ENCODE measurements at places on chromosomes 1 and 21. TPM values are rescaled to one million over a fixed set of nuclear protein-coding genes. Genes with fewer than 3 reads are reported as not detected.

DNA sequence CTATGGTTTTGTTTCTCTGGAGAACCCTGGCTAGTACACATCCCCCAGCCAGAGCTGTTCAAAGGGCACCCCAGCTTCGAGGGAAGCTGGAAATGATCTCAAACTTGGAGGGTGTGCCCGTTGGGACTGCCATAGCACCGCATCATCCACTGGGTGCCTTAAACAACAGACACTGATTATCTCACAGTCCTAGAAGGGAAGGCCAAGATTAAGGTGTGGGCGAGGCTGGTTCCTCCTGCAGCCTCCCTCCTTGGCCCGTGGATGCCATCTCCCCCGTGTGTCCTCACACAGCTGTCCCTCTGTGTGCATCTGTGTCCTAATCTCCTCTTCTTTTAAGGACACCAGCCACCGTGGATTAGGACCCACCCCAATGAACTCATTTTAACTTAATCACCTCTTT lies 4.2 kb upstream of the IBA57 start:
- no peak for DNase-seq

DNA sequence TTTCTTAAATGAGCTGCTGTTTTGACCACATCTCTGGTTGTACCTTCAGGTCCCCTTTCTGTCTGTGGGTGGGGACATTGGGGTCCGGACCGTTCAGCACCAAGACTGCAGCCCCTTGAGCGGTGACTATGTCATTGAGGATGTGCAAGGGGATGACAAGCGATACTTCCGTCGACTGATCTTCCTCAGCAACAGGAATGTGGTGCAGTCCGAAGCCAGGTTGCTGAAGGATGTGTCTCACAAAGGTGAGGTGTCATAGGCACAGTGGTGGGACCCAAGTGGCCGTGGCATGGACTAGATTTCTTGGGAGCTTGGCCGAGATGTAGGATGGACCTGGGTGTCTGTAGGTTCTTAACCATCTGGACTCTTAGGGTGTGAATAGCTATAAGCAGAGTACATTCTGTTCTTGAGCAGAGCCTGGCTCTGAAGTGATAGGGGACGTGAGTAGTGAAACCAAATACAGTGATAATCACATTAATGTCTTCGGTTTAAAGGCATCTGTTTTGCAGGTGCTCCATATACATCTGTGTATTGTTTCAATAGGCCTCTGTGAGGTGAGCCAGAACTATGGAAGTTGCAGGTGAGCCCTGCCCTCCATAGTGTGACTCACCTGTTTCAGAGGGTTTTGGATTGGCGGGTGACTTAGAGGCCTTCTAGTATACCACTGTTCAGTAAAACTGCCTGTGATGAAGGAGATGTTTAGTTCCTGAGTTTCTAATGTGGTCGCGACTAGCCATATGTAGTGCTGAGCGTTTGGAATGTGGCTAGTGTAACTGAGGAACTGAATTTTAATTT lies 6.4 kb downstream of the METTL13 start:
- no peak for DNase-seq

- DNase-seq: no peak
Observed at GRCh38 chr1:76782809-76783208, 84.5 kb upstream of the ST6GALNAC5 start.

DNA sequence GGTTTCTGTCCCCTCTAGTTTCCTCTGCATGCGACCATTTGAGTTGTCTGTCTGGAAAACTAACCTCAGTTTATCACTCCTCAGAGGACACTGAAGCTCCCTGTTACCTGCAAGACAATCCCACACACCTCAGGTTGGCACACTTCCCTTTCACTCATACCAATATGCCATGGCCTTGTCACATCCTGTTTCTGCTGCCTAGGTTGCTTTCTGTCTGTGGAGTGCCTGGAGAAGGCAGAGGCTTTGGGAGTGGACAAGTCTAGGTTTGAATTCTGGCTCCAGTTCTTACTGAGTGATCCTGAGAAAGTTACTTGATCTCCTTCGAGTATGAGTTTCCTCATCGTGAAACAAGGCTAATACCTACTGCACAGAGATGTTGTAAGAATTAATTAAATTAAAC lies 171.5 kb upstream of the CACYBP start:
- DNase-seq: no peak

DNA sequence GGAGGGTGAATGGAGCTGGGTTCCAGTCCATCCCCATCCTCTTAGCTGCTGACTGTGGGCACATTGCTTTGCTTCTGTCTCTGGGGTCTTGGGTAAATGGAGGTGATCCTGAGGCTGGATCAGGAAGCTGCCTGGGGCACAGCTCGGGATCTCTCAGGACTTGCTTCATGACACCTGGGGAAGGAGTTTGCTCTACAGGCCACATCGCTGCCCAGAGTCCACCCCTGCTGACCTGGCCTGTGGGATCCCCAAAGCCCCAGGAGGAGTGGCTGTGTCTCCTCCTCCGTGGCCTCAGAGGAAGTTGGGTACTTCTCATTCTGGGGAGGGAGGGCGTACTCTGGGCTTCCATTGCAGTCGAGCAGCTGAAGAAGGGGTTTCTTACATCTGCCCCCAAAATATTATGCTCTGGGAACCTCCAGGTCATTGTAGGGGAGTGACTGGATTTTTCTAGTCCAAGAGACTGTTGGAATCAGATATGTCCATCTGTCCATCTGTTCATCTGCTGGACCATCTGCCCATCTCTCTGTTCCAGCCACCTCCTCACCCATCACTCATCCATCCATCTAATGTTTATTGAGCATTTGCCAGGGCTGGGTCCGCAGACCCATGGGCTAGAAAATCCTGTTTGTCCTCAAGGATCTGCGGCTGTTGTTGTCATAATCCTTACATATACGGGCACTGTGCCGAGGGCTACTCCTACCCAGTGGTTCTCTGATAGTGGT lies 45.9 kb downstream of the ARHGEF10L start:
- no peak for DNase-seq

DNA sequence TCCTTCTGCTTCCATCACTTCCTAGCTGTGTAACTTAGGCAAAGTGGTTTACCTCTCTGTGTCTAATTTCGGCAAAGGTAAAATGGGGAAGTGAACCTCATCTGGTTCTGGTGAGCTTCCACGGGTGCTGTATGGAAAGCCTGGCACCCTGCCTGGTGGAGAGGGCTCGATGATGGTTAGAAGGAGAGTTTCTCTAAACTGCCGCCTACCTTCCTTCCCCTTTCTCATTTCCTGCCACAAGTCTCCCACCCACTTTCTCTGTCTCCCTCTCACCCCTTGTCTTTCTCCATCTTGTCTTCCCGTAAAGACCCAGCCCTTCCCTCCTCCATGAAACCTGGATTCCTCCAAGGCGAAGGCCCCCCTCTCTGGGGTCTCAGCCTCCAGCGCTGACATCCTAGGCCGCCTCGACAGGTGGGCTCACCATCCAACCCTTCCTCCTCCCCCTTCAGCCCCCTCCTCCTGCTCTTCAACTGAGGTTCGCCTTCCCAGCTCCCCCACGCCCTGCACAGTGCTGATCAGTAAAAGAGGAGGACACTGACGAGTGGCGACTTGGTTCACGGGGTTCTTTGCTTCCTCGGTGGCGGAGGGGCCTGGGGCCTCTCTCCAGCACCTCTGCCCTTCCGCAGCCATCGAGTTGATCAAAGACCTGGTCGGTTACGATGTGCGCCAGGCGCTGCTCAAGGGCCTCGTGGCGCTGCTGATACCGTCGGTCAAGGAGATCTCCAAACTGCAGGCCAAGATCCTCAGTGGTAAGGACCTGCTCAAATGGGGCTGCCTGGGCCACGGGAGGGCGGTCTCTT lies 7.3 kb downstream of the RNU5D-1 start:
- DNase-seq: peak; percentile 66

- no peak for DNase-seq
Observed at GRCh38 chr1:187513190-187513589, 684.4 kb downstream of the PLA2G4A start.

DNA sequence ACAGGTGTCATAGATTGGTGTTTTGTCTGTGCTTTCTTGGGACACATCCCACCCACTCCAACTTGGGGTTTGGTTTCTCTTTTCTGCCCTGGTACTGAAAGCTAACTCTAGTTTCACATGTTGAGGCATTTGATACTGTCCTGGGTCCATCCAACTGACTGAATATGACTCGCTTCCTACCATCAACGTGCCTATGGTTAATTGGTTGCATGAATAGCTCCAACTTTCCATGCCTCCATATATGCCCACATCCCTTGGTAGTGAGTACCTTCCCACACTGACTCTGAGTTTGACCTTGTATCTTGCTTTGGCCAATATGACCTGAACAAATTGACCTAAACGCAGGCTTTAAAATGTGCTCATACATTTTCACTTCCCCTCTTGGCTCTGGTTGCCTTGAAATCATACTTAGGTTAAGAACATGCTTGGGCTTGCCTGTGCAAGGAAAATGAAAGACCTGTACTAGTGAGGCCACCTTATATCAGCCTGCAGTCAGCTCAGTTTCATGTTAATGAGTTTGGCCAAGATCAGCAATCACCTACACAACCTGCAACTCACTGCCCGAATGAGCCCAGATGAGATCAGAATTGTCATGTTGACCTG lies 81.0 kb upstream of the KCNK2 start:
- DNase-seq: no peak

DNA sequence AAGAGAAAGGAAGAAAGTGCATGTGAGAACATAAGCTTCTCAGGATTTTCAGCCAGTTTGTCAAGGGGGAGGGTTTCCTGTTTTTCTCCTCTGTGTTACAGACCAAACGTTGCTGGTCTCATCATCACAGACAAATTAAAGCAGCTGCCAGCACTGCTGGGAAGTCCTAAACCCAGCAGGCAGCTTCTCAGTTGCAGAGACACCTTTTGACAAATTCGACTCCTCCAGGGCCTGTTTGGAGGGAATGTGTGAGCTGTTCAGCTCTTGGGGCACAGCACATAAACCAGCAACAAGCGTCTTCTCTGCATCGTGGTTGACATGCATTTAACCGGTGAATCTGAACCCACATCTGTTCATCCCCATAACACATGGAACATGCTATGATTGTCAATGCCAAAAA lies 454.6 kb upstream of the RUNX1 start:
- DNase-seq: no peak

DNA sequence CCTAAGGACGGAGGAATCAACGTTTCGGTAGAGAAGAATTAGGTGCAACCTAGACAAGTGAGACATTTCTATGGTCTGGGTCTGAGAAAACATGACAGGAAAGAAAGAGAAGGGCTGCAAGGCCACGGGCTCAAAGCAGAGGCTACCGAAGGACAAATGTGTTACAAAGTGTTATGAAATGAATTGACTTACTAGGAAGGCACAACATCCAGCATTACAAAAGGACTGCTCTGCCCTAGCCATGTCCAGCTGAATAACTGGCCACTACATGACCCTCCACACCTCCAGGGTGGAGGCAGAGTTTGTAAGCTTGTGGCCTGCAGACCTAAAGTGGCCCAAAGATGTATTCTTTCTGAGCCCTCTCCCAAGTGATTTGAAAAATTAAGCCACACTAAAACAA lies 133.6 kb downstream of the GDAP2 start:
- DNase-seq: no peak

DNA sequence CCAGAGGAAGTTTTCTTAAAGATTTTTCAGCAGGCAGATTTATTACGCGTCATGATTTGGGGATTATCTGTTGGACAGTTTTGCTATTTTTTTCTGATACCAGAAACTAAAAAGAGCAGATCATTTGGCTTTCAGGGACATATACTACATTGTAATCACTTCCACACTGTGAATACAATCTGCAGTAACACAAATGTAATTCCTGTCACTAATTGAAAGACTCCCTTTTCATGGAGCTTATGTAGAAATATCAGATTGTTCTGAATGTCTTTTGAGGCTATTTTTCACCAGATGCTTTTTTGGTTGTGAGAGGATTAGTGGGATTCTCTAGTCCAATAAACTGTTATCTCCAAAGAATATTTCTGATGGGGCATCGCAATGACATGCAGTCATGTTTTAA lies 464.2 kb downstream of the DISC1 start:
- DNase-seq: no peak

GRCh38 chr1:45573231-45573804 lies 10.5 kb upstream of the NASP start:
- no peak for DNase-seq

DNA sequence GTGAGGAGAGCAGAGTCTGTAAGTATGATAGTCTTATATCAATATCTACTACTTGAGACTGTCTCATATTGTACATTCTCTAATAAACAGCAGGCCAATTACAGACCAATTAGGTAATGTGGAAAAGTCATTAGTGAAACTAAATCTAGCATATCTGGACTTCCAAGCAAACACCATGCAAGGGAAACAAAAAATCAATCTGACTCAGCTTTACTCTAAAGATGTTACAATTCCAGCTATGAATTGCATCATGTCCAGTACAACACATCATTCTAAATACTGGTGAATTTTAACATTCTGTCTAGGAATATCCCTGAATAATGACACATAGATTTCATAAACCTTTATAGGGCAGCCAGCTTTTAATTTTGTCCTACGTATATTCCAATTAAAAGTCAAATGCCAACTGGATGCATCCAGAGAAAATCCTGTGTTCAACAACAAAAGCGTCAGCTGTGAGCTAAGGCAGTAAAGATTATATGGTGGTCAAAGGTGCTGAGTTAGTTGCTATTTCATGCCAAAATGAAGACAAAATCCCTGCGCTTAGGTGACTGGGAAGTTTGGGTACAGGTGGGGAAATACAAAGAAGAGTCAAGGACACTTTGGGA lies 159.3 kb downstream of the TTLL7 start:
- no peak for DNase-seq

DNA sequence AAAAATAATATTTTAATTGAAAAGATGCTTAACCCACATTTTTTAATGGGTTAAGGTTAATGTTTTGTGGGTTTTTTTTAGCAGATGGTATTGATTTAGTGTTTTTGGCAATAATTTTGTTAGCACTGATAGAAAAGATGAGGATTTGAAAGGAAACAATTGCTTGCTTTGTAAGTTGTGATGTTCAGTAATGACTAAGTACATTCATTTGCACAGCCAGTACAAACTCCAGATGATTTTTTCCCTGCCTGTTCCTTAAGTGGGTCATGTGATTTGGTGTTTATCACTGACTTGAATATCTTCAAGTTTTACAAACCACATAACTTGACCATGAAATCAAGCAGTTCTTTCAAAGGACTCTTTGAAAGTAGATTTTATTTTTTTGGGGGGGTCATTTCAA lies 15.0 kb downstream of the DISP1 start:
- no peak for DNase-seq

- no peak for DNase-seq
Observed at GRCh38 chr1:153698923-153699714, 20.6 kb downstream of the NPR1 start.

DNA sequence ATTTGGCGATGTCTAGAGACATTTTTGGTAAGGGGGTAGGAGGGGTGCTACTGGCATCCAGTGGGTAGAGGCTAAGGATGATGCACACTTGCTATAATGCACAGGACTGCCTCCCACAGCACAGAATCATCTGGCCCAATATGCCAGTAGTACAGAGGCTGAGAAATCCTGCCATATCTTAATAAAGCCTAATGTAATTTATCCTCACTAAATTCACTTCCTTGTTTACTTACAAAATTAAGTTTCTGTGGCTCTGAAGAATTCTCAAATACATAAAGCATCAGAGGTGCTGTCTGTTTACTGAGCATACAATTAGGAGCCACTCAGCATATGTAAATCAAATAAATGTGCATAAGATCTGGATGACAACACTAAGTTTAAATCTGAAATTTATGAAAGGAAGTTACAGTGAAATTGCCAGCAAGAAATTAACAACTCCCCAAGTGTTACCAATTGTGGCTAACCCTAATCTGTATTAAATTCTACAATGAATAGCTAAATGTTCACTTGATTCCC lies 26.5 kb downstream of the NGF start:
- no peak for DNase-seq

The ESRRG gene
- total RNA-seq: not detected

The ACTA1 gene
- not detected for total RNA-seq

The SNX7 gene
- total RNA-seq: not detected

The IFI44L gene
- 38.5 TPM for total RNA-seq

The PTGS2 gene
- 0.18 TPM for total RNA-seq

The LYPD8 gene
- total RNA-seq: not detected

The DNM3 gene
- total RNA-seq: 0.35 TPM

The NKAIN1 gene
- not detected for total RNA-seq

The SV2A gene
- total RNA-seq: 12.8 TPM

All from activated naive CD8-positive, alpha-beta T cell treated with anti-CD3 and anti-CD28 coated beads for 36 hours (primary cell).